Stimulated activated CD8-positive, alpha-beta memory T cell treated with anti-CD3 and anti-CD28 coated beads, Interleukin-12 subunit alpha, Interleukin-12 subunit beta, amount 100 ng/mL, for 1 hour (primary cell): ENCODE measurements at places on chromosomes 7 and 10.

GRCh38 chr7:134535919-134536299 is 8.5 kb downstream of the AKR1B10 start:
- DNase-seq = no peak

- no peak for DNase-seq
Observed at GRCh38 chr10:794382-794956, 105.0 kb upstream of the DIP2C start.

- no peak for DNase-seq
Observed at GRCh38 chr10:23433701-23434100, 5.2 kb upstream of the OTUD1 start.

GRCh38 chr10:91007655-91008054 is 86.8 kb upstream of the ANKRD1 start:
- DNase-seq = no peak

DNA sequence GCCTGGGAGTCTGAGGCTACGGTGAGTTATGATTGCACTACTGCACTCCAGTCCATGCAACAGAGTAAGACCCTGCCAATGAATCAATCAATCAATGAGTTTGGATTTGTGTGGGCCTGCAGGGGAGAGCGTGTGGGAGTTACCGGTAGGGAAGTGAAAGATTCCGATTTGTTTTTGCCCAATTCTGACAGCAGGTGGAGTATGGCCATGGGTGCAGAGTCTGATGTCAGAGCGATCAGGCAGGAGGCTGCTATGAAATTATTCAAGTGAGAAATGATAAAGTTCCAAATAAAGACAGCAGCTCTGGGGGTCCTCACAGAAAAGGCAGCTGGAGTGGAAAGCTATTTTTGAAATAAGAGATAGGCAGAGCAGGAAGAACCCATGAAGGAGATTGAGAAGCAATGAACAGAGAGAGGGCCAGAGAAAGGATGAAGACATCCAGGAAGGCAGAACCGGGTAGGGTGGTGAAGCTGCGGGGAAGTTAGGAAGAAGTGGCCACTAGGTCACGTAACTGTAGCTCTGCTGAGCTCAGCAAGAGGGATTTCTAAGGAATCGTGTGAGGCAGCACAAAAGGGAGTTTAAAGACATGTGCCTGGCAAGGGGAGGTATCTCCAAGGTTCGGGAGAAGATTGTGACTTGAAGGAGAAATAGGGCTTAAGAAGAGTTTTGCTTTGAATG is 93.7 kb upstream of the NMT2 start:
- no peak for DNase-seq

DNA sequence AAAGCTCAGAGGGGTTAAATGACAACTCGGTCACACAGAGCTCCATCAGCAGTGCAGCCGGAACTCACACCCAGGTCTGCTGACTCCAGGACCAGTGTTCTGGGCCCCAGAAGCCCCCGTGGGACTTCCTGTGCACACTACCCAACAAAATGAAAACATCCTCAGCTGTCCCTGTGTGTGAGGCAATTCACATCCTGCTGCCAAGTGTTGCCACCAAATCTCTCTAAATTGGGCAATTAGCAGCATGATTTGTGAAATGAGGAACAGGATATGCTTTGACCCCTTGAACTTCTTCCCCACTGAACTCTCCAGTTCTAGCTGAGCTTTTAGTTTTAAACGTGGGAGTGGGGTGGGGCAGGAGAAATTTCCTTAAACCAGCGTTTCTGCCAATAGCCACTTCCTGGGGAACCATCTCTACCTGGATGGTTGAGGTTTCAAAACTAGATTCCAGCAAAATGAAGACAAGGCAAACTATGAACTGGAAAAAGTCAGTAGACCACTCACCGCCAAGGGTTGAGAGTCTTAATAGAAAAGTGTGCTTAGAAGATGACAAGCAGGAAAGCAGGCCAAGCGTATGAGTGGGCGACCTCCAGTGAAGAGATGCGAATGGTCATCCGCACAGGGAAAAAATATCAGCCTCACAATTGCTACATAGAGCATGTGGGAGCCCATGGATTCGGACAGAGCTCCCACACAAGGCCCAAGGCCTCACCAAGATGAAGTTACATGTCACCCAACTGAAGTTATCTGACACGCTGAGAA is 51.9 kb upstream of the CHST15 start:
- no peak for DNase-seq
